ENCODE measurements at places on chromosomes 6 and 20.

- no peak for DNase-seq
Observed at GRCh38 chr20:57968120-57968519, 258.3 kb upstream of the PMEPA1 start.

DNA sequence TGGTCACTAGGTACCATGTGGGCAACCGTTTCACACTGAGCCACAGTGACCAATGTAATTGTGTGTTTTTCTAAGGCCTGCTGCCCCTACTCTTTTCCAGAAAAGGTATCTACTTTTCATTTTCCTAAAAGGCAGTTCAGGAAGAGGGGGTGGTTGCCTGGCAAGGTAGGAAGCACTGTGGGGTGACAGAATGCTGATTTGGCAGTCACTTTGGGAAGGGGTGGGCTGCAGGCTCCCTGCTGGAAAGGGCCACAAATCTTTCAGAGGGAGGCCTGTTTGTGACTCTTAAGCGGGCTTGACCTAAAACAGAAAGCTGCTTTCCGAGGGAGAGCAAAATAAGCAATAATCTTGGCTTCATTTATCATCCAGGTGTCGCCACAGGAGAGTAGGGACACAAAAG lies 5.2 kb upstream of the NNAT start:
- DNase-seq = no peak

GRCh38 chr6:160101277-160102205 lies 20.1 kb upstream of the SLC22A1 start:
- no peak for DNase-seq

GRCh38 chr6:4647414-4648365 lies 128.5 kb upstream of the CDYL start:
- DNase-seq = peak; percentile 55

Data from stimulated activated CD8-positive, alpha-beta memory T cell treated with anti-CD3 and anti-CD28 coated beads, Interleukin-4, amount 100 ng/mL, for 48 hours (primary cell).